ENCODE measurements at places on chromosomes 5 and 9.

GRCh38 chr5:143446535-143447226 is 43.2 kb upstream of the NR3C1 start:
- DNase-seq: no peak

DNA sequence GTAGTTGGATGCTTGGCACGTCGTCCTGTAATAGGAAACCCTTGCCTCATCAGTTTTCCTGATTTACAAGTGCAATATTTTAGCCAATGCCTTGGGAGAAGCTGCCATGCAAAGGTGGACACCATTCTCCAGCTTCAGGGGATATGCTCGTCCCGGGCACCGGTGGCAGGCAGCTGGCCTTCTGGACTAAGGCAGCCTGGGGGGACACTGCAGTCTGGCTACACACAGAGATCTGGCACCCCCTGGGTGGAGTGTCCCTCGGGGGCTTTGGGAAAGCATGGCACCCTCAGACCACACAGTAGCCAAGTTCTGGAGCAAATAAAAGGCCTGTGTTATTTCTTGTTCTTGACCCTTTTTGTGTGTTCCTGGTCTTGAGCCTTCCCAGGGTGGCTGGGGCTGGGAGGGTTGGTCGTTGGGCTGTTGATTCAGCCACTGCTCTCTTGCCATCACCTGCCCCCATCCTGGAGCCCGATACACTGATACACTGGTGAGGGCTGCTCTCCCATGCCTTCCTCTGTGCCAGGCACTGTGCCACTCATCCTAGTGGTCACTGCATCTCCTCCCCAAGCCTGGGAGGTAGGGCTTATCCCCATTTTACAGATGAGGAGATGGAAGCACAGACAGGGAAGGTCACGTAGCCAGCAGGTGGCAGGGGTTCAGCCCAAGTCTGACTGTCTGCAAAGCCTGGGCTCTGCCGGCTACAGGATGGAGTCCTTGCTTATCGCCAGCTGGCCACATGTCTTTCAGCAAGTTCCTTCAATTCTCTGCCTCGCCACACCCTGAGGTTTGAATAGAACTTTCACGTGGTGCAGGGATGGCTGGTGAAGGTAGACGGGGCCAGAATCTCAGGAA is 134.1 kb downstream of the RGS3 start:
- no peak for DNase-seq

GRCh38 chr9:83699615-83700014 is 8.1 kb downstream of the UBQLN1 start:
- no peak for DNase-seq

DNA sequence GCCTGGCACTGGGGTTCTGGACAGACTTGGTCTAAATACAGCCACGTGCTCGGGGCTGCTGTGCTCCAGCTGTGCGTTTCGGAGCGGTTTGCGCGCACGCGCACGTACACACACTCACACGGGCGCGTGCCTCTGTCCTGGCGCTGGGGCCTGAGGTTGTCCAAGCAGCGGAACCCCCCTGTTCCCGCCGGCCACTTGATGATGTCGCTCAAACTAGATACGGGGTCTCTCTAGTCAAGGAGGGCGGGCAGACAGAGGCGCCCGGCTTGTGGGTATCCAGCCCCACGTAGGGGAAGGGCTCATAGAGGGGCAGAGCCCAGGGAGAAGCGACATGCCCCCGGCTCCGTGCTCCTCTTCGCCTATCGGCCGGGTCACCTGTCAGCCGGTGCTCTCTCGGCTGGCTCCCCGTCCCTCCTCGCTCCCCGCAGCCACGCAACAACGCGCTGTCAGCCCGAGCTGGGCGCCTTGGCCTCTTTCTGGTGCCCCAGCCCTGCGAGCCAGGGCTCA is 8.9 kb downstream of the NR2F1-AS1 start:
- no peak for DNase-seq

DNA sequence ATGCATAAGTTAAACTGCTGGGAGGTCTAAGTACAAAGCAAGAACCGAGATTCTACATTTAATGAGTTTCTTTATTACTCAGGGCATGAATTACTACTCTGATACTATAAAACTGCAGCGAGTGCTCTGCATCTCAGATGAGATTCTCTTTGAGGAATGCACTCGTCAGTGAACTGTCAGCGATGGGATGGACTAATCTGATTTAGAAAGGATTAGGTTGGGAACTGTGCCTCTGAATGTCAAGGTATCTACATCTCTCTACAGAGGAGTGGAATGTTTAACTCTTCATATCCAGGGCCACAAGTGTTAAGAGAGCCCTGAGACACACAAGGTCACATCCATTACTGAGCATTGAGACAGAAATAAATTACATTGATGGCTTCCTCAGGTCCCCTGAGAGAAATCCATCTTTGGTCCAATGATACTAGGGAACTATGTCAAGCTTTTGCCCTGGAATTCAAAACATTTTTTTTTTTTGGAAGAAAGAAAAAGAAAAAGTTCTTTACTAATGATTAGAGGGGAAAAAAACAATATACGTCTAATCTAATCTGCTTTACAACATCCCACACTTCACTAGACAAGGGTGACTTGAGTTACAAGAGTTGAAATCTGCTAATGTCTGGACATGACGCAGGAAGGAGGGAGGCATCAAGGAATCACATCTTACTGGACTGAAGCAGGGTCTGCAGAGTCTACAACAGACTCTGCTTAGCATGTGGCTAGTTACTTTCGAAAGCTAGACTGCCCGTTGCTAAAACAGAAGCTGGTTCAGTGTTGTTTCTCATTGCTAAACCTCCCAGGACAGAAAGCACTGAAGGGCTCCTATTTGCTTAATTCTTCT is 270.0 kb upstream of the TLE4 start:
- DNase-seq: no peak

- no peak for DNase-seq
Measured at GRCh38 chr9:2837915-2838314, 6.0 kb downstream of the PUM3 start.

DNA sequence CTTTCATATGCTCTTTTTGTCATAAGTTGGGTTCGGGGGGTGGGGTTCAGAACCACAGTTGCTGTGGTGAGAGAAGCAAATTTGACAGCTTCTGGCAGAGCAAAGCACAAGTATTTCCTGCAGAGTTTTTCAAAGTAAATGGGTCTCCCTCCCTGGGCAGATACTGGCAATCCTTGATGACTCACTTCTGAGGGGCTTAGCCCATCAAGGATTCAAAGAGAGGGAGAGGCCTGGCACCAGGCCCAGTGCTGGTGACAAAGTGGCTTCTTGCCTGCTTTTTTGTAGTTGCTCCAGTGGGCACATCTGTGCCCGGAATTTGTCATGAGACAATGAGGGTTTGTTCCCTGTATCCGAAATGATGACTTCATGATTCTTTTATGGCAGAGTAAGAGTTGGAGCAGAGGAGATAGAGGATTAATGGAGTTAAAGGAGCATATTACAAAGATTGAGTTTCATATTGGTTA is 46.6 kb upstream of the TNC start:
- peak; percentile 83 for DNase-seq

GRCh38 chr5:115389799-115390382 is 93.4 kb upstream of the CCDC112 start:
- no peak for DNase-seq

DNA sequence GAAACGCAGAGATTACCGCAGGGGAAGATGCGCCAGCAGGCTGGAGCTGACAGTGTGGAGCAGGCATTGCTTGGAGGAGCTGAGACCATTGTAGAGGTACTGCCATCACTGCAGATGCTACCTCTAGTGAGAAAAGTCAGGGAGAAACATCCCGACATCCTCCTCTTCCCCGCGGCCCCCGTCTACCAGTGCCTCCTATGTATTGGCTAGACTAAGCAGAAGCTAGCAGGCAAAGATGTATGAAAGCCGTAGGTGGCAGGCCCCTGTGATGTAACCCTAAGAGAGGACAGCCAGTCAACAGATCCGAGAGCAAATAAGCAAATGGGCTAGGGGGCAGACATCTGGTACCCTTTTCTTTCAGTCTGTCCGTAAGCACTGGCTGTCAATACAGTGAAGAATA is 115.5 kb upstream of the ACTBL2 start:
- no peak for DNase-seq

GRCh38 chr5:72210888-72211678 is 103.8 kb downstream of the MAP1B start:
- DNase-seq: peak; percentile 40

DNA sequence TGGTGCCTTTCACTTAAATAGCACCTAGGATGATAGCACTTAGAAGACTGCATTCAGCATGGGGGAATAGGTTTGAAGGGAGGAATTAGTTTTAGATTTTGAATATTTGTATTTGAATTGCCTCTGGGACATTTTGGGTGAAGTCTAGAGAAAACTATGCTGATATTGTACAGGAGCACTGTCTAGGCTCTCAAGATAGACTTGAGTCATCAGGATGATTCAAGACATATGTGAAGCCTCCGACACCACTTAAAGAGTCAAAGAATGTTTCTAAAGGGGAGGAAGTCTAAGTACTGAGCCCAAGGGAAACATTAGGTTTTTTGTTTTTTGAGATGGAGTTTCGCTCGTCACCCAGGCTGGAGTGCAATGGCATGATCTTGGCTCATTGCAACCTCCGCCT is 63.9 kb upstream of the CCDC180 start:
- DNase-seq: no peak

- DNase-seq: no peak
Measured at GRCh38 chr9:84357275-84357674, 16.7 kb upstream of the SLC28A3 start.

GRCh38 chr5:112276991-112277390 is 142.1 kb downstream of the EPB41L4A start:
- DNase-seq: no peak

- DNase-seq: no peak
Measured at GRCh38 chr9:103702572-103702971, 391.5 kb upstream of the SMC2 start.

- DNase-seq: no peak
Measured at GRCh38 chr5:140631831-140632365, 1.1 kb downstream of the CD14 start.

GRCh38 chr9:69574057-69574456 is 98.1 kb downstream of the APBA1 start:
- no peak for DNase-seq

GRCh38 chr5:62305358-62305714 is 670 bp upstream of the KIF2A start:
- DNase-seq: no peak

GRCh38 chr9:107213561-107214028 is 69.5 kb upstream of the RAD23B start:
- peak; percentile 87 for DNase-seq

DNA sequence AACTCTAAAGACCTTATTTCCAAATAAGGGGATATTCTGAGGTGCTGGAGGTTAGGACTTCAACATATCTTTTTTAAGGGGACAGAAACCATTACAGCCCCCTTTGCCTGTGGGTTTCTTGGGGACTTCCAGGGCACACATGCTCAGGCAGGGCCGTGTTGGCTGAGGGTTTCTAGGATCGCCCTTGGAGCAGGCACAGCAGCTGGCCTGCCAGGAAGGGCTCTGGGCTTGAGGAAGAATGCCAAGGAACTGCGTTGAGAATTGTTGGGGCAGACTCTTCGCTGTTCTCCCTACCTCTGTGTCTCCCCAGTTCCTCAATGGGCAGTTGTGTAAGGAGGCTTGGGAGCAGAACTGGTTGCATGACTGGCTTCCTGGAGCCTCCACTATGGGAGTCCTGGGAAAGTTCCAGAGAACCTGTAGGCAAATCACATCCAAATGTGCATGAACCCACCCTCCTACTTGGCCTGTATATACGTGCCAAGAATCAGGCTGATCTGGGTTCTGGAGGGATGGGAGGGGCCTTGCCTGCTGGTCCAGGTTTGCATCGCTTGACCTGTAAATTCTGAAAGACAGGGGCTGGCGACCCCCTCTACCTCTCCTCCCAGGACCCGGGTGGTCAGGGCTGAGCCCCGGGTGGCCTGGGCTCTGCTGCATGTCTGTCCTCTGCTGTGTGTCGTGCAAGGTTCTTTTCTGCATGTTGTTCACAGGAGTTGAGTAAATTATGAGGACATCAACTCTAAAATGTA is 65.5 kb downstream of the HSPA4 start:
- DNase-seq: no peak

GRCh38 chr5:179413086-179413690 is 67.9 kb upstream of the ADAMTS2 start:
- DNase-seq: no peak

GRCh38 chr5:111656580-111656979 is 100.4 kb downstream of the NREP start:
- DNase-seq: no peak

DNA sequence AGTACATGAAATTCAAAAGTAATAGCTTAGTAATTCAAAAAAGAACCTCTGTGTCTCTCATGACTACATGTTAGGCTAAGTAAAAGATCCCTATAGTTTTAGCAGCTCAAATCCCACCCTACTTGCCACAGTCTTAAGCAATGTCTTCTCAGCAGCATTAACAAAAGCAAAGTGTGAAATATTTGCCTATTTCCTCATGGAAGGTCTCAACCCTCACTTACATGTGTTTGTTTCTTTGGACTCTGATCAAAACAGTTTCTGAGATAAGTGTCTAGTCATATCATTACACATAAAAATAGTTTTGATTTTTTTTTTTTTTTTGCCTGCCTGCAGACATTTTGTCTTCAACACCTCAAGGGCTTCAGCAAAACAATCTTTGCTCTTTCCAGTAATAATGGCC is 310.5 kb downstream of the CETN3 start:
- DNase-seq: no peak

DNA sequence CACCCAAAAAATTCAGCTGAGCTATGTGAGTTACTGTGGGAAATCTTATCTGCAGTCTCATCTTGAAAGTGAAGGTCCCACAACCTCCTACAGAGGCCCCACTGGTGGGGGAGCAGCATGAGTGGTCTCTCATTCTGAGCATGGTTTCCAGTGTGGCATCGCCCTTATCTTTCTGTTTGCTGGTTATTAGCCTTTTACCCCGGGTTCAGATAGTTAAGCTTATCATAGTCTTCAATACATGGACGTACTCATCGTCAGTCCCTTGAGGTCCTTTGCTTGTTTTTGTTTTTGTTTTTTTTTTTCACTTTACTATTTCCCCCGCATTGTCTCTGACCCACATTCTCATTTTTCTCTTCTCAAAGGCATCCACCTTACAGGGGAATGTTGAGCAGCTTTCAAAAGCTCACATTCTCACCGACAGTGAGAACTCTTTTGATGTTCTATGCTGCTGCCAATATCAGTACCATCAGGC is 7.7 kb upstream of the HAVCR2 start:
- no peak for DNase-seq

DNA sequence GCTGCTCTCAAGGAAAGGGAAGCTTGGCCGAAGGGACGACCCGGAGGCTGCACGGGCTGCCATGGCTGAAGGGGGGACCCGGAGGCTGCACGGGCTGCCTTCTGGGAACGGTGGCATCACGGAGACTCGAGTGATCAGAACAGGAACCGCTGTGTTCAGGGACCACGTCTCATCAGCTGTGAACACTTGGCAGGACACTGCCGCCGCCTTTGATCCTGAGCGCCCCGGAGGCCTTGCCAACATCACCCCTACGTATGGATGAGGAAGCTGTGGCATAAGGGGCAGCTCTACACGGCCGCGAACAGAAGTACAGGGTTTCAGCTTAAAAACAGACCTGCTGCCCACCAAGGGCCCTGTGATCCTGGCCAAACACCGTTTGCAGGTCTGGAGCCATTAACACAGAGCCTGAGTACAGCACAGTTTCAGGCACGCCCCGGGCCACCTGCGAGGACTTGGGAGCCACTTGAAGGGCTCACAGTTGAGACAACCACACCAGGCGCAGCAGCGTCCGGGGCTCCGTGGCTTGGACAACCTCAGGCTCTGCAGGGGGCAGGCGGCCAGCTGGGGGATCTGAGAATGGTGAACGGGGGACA is 23.9 kb upstream of the TERT start:
- DNase-seq: no peak

- DNase-seq: peak; percentile 70
Measured at GRCh38 chr5:2169850-2170760, 287.4 kb upstream of the IRX4 start.

Measured in urothelium cell line (cell line).